ENCODE measurements at places on chromosomes 13 and 19.

DNA sequence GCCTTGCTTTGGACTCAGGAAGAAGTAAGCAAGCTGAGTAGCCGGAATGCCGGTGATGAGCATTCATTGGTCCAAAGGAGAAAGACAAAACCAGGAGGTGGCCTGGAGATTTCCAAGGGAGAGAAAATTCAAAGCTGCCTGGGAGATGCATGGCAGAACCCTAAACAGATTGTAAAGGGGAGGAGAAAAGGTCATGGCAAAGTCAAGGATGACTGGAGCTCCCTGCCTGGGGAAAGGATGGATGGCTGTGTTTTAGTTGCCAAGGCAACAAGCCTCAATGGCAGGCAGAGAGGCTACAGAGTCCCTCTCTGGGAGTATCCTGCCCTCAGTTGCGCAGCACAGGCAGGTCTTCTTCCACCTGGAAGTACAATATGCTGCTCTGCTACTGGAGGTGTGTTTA, 134.0 kb downstream of the ENOX1 start:
- no peak for DNase-seq

GRCh38 chr13:79258489-79258888, 147.6 kb downstream of the RBM26 start:
- DNase-seq: no peak

DNA sequence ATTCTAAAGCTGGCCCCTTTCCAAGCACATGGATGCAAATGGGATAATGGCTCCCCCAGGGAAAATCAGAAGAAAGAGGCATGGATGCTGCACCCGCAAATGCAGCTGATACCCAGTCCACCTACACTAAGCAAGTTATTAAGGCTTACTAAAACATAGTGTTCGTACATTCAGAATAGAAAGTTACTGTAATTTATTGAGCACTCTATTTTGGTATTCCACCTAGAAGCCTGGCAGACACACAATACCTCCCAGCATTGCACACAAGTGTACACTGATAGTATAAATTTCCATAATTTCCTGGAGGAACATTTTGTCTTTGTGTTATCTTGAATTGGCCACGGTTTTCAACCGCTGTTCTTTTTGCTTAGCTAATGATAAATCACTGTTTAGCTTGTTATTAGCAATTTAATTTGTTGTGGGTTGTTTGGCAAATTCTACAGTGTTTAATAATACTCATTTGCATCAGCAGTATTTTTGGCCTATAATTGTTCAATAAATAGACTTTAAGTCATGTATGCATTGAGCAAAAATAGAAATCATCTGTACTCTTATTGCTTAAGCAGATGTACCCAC, 94.5 kb upstream of the MRI1 start:
- no peak for DNase-seq

- no peak for DNase-seq
Observed at GRCh38 chr19:45074744-45075300, 1.5 kb downstream of the ZNF296 start.

DNA sequence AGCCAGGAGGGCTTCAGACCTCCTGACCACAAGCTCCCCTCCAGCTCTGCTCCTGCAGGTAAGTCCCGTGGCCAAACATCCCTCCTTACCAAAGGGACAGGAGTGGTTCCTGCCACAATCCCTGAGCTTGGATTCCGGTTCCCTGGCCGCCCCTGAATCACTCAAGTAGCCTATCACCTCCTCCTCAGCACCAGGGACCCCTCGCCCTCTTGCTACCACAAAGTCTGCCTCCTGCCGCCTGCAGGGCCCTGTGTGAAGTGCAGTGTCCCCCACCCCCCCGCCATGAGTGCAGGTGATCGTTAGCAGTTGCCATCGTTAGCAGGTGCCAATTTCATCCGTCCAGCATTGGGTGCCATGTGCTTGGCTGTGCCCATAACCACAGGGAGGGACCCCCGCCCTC, 40.8 kb upstream of the RANBP3 start:
- DNase-seq: no peak

DNA sequence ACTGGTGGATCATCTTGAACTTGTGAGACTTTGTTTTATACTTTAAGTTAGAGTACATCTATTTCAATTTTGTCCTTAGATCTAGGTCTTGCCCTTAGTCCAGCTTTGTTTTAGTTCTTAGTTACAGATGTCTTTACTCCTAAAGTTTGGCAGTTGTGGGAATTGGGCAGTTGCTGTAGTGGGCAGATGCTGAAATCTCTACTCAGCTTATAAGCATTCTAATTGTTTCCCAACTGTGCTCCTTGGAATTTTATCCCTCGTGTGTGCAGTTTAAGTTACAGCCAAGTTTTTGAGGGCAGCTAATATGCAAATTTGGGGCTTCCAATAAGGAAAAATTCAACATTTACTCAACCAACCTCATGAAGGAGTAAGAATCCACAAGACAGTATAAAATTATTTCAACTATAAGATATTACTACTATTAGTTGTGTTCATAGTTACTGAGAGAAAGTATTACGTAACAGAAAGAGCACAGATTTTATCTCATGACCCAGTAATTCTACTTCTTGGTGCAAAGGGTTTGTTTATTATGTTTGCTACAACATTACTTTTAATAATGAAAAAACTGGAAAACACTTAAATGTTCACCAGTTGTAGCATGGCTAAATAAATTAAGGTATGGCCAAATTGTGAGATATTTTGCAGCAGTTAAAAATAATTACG, 32.9 kb downstream of the CCDC122 start:
- DNase-seq: no peak

- no peak for DNase-seq
Observed at GRCh38 chr19:36528921-36529518, 949 bp upstream of the ZNF260 start.

DNA sequence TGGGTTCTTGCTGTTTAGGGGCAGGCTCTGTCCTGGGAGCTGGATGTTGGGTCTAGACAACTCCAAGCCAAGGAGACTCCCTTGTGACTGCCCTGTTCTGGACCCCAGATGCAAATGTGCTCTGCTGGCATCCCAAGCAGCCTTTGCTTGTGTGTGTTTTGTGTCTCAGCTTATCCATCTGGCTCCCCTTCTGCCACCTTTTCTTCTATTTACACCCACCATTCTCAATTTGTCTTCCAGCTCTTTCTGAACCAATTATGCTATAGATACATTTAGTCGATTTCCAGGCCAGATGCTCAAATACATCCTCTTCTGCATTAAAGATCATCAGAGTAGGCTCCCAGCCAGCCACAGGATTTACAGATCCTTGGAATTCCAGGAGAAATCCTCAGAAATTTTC, 115.0 kb upstream of the SLC7A1 start:
- DNase-seq: no peak

Data from hypothalamus (tissue), 51 donors.